ENCODE measurements at places on chromosomes 1 and 21. TPM values are rescaled to one million over a fixed set of nuclear protein-coding genes. Genes with fewer than 3 reads are reported as not detected.

The NFIA gene
- total RNA-seq: 44.2 TPM

The NUF2 gene
- 6.8 TPM for total RNA-seq

The CXADR gene
- total RNA-seq: 41.4 TPM

The CELA3B gene
- 0.42 TPM for total RNA-seq

The KCNK2 gene
- 0.56 TPM for total RNA-seq

The ARV1 gene
- total RNA-seq: 39.6 TPM

The BRWD1 gene
- 43.1 TPM for total RNA-seq

The KAZN gene
- 9.8 TPM for total RNA-seq

The TDRD10 gene
- total RNA-seq: 0.67 TPM

- no peak for DNase-seq
Observed at GRCh38 chr1:17839641-17840196, 84.6 kb downstream of the ACTL8 start.

DNA sequence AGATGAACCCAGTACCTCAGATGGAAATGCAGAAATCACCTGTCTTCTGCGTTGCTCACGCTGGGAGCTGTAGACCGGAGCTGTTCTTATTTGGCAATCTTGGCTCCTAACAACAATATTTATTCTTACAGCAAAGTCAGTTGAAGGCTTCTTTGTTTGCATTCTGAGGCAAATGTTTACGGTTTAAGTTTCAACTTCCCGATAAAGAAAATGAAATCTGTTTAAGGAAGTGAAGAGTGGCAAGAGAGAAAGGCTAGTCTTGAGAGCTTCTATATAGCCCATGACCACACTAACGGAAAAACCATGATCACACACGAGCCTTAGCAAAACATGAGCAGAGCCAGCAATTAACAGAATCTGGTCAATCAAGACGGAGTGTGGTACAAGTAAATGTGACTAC, 122.6 kb upstream of the ZNHIT6 start:
- DNase-seq: no peak

DNA sequence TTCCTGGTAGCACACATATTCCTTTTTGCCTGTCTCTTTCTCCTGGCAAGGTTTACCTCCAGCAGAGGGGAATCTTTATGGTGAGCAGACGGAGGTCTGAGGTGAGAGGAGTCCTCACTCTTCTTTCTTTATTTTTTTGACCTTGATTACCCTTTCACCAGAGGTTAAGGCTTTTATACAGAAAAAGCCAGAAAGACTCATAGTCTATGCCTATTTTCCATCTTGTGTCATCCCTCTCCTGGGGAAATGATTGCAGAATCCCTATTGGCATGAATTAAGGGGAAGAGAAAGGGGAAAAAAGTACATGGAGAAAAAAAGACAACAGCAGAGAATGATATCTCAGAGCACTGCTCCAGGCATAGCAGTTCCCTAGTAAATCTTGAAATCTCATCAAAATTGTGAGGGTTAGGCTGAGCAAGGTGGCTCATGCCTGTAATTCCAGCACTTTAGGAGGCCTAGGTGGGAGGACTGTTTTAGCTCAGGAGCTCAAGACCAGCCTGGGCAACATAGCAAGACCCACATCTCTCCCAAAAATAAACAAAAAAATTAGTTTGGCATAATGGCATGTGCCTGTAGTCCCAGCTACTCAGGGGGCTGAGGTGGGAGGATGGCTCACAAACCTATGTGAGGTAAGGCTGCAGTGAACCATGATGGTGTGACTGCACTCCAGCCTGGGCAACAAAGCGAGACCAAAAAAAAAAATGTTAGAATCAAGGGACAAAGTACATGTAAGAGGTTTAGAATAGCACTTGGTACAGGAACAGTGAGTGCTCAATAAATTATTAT, 1.2 kb upstream of the XPR1 start:
- no peak for DNase-seq

DNA sequence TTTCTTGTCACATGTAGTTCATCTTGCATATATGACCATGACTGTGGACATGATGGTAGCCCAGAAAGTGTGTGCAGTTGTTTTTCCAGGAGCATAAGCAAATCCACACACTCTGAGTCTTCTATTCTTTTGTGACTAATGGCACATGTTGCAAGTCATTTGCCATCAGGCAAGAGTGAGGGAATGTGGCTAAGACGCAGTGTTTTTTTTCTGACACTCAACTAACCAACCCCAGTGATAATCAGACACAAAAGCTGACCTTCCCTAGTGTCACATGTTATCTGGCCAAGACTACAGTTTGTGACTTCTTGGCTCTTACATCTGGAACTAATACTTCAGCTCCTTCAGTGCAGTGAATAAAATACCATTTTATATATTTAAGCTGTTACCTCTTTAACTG, 108.8 kb downstream of the ITSN1 start:
- DNase-seq: no peak

DNA sequence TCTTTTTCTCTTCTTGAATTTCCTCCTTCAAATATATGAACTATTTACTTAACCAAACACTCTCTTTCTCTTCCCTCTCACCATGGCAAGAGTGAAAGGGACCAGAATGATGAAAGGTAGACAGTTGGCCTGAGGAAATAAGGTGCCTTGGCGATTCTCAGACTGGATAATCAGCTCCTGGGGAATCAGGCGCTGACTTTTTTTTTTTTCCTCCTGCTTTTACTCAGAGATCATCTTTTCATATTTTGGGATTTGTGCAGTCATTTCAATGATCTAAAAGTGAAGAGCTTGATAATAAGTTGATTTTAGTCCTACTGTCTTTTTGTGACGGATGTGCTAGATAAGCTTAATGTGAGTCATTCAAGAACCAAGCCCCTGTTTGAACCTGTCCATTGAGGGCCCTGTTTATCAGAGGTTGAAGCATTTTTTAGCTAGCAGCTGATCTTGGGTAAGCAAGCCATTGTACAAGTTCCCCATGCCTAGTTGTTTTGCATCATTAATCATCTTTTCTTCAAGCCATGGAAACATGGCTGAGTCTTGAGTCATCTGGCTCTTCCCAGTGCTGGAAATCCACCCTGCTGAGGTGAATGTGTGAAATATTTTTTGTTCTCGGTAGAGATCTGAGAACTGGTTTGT, 40.8 kb downstream of the ITSN1 start:
- no peak for DNase-seq

- no peak for DNase-seq
Observed at GRCh38 chr1:241443561-241443960, 76.0 kb downstream of the FH start.

- DNase-seq: peak; percentile 59
Observed at GRCh38 chr1:155052439-155053395, 1.6 kb downstream of the ADAM15 start.

DNA sequence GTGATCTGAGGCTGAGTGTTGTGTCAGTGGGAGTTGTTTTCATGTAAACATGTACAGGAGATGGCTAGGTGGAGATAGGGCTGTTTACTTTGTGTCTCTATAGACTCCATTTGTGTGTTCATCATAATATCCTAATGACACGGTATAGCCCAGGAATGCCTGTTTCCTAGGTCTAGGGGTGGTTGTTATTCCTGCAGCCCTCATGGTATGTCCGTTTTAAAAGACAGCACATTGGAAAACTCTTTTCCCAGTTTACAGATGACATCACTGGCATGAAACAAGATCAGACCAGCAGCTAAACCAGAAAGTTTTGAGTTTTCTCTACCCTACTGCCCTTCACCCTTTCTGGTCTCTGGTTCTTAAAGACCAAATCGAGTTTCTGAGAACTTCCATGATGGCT, 227.3 kb upstream of the TMEM51 start:
- DNase-seq: no peak

- DNase-seq: peak; percentile 87
Observed at GRCh38 chr1:11719313-11720032, 16.5 kb upstream of the AGTRAP start.

DNA sequence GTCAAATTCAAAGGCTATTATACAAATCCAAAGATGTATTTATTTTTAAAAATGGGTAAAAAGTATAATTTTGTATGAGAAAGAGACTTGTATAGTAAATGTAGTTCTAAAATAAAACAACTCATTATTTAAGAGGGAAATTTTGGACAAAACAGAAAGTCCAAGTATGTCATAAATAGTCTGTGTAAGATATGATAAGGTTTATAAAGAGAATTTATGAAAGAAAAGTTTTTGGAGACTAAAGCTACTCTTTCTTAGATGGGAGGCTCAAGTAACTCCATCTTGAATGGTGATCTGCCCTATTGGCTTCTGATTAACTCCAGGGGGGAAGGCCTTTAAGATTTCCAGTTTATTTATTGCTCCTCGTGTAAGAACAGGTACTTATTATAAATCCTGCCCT, 14.7 kb upstream of the OR2T27 start:
- no peak for DNase-seq

GRCh38 chr1:222073307-222073995, 331.6 kb upstream of the DUSP10 start:
- DNase-seq: no peak

DNA sequence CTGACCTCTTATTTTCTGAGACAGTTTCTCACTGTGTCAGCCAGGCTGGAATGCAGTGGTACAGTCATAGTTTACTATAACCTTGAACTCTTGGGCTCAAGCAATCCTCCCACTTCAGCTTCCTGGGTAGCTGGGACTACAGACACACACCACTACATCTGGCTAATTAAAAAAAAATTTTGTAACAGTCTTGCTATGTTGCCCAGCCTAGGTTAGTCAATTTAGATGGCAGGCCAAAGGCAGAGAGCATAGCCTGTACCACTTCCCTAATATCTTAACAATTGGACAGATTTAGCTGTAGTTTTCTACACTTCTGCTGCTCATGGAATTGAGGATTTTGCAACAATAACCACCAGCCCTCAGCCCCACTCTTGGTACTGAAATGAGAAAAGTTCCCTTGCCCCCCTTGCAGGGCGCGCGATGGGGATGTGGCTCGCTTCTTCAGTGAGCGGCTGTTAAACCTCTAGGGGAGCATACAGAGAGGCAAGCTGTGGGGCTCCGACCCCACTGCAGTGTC, 34.9 kb upstream of the PTGFRN start:
- no peak for DNase-seq

GRCh38 chr1:230188826-230189225, 121.8 kb downstream of the GALNT2 start:
- DNase-seq: no peak

DNA sequence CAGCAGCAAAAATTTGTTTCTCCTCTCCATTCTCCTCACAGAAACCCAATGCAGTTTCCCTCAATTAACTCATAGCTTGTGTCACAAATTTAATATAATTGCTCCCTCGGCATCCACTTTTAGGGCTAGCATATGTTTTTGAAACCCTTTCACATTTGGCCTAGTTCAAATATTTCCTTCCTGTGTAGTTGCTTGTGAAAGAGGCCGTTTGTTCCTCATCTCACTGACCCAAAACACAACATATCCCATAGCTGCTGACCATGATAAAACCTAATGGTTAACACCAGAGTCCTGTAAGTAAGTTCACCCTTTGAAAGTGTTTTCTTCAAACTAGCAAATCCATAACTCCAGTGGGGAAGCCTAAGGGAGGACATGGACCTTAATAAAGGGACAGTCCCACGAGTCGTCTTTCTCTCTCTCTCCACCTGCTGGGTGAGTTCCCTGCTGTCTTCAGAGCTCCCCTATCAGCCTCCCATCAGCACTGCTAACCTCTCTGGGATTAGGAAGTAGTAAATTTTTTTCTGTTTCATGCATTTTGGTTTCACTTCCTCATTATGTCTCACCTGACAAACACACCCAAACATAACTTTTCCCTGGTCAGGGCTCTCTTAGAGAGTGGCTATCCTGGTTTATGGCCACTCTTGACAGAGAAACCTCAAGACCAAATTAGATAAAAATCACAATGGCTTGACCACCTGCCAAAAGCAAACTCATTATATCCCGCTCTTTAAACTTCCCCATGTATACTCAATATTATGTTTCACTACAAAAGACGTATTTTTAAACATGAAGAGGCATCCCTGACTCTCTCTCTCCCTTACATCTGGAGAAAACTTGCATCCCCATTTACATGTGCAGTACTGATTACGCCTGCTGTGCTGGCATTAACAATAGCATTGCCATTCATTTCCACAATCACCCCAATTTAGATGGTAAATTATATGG, 177.7 kb upstream of the HP1BP3 start:
- DNase-seq: peak; percentile 34

DNA sequence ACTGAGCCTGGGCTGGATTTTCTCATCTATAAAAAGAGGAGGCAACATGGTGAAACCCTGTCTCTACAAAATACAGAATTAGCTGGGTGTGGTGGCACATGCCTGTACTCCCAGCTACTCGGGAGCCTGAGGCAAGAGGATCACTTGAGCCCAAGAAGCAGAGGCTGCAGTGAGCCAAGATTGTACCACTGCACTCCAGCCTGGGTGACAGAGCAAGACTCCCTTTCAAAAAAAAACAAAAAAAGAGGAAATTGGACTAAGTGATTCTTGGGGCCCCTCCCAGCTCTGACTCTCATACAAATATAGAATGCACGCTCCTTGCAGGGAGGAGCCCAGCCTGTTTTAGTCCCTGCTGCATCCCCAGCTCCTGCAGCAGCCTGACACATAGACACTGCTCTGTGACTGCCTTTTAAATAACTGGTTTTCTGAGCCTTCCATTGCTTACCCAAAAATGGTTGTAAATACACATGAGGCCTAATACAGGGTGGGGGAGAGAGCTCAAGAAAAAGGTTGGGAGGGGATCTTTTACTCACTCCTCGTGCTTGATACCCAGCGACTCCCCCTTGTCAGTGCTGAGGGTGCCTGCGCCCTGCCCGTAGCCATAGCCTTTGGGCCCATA, 17.2 kb downstream of the CSRP1 start:
- no peak for DNase-seq

DNA sequence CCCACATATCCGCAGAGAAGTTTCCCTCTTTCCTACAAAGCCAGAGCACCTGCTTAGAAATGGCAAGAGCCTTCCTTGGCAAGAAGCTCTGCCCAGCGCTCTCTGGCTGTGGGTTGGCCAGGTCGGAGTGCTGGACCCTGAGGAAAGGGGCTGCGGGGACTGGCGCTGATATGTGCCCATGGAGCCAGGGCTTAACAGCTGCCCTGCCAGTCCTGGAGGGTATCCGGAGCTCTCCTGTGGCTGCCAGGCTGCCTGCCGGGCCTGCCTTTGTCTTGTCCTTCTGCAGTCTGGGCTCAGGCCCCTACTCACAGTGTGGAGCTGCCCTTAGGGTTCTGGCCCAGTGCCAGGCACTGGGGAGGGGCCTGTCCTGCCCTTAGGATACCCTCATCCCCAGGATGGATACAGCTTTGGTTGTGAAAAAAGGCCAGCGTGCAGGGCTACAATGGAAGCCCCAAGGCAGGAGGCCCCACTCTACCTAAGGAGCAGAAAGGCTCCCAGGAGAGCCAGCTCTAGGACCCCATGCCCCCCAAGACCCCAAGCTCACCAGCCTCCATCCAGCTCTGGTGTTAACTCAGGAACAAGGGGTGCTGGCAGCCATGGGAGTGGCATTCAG, 43.4 kb downstream of the KIAA1614 start:
- DNase-seq: no peak

Data from colonic mucosa (tissue), 4 donors.